ENCODE measurements at places on chromosomes 4 and X. TPM values are rescaled to one million over a fixed set of nuclear protein-coding genes. Genes with fewer than 3 reads are reported as not detected.

The ASB5 gene
- total RNA-seq, result 0.18 TPM

The LUZP4 gene
- not detected for total RNA-seq

The XG gene
- total RNA-seq, result under 0.01 TPM

DNA sequence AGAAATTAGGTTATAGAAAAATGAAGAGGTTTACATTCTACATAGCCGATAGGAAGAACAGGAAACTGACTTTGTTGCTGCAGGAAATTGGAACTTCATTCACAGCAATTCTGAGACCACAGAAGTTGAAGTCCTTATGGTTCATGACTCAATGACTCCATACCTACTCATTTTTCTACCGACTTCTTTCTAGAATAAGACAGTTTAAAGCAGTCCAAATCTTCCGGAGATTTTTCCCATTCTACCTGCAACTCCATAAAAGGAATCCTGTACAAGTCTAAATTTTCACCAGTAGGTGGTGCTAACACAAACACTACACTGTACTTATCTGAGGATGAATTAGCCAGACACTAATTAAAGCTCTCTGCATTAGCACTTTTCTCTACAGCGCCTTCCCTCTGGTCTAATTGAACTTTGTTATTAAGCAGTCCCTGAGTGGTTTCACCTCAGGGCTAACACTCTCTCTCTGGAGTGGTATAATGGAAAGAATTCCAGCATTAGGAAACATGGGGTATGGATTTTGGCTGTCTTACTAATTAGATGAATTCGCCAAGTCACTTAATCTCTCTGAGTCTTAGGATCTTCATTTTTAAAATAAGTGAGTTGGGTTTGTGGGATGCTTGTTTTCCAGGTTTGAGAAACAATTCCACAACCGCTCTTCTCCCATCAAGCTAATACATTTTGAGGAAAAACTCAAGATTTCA is 167.9 kb downstream of the SMIM20 start:
- DNase-seq, result peak; percentile 52

DNA sequence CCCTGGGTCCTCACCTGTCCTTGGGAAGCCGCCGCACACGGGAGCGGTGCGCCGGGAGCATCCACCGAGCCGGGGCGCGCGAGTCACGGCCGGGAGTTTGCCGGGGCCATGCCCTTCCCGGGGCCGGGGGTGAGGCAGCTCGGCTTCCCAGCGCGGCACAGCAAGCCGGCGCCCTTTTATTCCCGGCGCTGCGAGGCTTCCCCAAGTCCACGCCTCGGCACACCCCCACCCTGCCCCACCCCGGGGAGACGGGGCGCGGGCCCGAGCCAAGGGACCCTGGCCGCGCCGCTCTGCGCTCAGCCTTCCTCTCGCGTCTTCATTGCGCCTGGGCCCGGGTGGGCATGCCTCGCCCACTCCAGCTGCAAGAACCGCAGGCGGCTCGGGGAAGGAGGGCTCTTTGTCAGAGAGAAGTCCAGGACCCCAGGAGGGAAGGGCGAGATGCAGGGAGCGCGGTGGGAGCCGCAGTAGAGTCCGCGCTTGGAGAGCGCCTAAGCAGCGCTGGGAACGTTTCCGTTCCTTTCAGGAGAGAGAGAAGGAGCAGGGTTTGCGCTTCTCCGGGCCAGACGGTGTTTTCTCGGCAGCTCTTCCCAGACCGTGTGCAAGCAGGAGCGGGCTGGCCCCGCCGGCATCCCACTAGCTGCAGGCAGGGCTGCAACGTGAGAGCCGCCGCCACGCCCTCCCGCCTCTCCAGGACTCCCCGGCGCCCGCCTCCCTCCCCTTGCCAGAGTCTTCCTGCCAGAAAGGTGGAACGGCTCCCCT is at the start of gene MXRA5:
Gene MXRA5, minus strand, starts transcription at position 152 of the 759 bp plus-strand sequence. CDS start 2,819 bp downstream, outside the sequence.
- peak; percentile 11 for DNase-seq

The LDB2 gene
- total RNA-seq, result 92.8 TPM

- DNase-seq, result no peak
Measured at GRCh38 chr4:48944252-48944651, 37.7 kb upstream of the OCIAD2 start.

DNA sequence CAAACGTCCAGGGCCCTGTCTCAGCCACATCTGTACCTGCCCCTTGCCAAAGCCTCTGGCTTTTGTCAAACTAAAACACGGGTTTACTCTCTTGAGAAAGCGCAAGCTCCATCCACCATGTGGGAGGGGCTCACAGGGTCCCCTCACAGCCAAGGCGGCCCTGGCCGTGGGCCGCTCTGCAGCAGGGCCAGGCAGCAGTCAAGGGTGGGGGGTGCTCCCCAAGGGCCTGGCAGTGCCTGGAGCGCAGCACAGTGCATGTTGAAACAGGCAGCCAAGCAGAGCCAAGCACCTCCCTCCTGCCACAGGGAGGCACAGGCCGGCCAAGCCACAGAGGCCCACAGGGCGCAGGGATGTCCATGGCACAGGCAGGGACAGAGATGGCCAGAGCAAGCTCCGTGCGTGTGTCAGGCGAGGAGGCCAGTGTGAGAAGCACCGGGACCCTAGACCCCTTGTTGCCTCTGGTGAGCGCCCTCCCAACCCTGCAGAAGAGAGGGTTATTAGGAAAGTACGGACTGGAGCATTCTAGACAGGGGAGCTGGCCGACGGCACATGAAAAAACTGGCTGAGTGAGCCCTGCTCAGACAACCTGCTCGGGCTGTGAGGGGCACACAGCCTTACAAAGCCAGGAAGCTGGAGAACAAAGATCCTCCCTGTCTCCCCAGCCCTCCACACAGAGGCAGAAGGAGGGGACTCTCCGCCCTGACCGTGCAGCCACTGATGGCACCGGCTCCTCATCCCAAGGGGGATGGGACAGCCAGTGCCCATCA is 39.0 kb downstream of the FAM53A start:
- DNase-seq, result no peak

- DNase-seq, result no peak
Measured at GRCh38 chr4:169902658-169903345, 123.4 kb downstream of the MFAP3L start.

The POU4F2 gene
- total RNA-seq, result not detected

DNA sequence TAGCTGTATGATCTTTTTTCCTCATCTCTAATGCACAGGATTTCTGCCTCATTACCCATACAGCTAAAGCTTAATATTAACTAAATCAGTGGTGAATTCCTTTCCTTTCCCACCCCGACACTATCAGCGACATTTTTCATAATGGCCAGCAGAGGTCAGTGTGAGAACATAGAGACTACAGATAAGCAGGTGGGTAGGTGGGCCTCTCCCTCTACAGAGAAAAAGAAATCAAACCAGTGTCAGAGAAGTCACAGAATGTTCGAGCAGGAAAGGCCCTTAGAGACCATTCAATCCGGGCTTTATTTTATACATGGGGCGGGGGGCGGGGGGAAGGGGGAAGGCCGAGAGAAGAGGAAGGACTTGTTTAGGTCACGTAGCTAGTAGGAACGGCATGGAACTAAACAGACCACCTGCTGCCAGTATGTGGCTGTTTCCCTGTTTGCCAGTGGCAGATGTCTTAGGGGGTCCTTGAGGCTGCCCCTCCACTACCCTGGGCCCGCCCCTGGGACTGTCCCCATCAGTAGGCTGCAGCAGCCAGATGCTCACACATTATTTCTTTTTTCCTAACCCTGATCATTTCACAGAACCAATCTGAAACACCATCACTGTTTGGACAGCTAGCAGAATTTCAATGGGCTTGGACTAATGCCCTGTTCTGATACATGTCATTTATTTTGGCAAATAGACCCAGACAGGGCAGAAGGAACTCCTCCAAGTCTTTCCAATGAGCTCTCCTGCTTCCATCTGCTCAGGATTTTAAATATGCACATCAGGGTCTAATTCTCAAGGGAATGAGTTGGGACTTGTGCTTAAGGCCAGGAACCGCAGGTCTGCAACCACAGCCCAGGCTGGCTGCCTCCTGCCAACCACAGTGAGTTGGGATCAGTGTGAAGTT is 133.4 kb downstream of the ATG4A start:
- peak; percentile 31 for DNase-seq

DNA sequence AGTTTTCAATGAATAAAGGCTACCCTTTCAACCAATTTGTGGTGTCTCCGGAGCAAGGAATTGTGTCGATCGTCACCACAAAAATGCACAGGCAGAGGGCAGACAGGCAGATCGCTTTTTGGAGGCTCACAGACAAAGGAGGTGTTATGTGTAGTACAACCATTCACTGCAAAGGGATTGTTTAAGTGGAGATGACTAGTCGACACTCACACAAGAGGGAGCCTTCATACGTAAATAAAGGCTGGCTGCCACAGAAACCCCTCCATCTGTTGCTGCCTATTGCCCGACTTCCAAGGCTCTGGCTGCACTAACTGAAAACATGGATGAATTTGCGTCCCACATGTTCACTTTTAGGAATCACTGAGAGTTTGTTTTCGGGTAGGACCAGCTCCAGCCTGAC is 281.1 kb downstream of the NKX6-1 start:
- no peak for DNase-seq

GRCh38 chrX:150544222-150544787 is 24.1 kb upstream of the MTM1 start:
- DNase-seq, result no peak

GRCh38 chr4:108149588-108150380 is 18.9 kb downstream of the LEF1 start:
- no peak for DNase-seq

DNA sequence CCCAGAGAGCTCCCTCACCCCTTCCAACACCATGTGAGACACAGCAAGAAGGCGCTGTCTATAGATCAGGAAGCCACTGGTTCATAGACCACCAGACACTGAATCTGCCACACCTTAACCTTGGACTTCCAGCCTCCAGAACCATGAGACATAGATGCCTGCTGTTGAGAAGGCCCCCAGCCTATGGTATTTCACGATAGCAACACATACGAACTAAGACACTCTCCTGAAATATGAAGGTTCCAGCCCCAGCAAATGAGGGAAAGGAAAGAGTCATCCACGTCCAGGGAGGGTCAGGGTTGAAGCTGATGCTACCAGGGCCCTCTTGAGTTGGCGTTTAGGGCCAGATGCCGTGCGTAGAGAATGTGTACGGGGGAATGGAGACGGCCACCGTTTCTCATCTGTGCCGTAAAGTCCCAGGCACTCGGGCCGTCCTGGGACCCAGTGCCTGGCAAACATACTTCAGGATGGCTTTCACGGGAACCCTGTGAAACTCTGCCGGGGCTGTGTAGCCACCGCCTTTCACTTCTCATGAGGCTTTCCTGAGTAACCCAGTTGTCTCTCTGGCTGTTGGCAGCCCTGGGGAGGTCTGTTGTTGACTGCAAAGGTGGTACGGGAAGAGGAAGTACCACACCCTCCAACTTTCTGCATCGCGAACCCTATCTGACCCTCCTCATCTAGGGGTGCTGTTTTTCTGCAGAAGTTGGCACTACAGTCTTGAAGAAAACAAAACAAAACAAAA is 17.7 kb upstream of the P2RY8 start:
- DNase-seq, result no peak

- peak; percentile 22 for DNase-seq
Measured at GRCh38 chrX:130836447-130836846, 66.6 kb downstream of the ENOX2 start.

The CPLX1 gene
- total RNA-seq, result not detected

DNA sequence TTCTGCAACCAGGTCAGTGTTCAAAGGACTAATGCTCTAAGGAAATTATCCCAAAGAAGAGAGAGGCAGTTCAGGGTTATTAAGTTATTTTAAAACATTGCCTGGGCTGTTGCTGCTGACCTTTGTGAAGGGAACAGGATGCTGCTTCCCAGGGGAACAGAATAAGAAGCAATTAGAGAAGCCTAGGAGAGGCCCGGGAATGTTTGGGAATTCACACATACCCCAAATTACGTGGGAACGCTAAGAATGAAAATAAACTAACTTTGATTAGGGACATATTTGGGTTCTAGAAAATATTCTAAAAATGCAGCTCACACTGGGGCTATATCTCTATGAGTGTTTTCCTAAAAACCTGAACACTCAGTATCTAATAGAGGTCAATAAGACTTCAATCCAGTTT is 243.1 kb upstream of the FTHL17 start:
- peak; percentile 52 for DNase-seq

DNA sequence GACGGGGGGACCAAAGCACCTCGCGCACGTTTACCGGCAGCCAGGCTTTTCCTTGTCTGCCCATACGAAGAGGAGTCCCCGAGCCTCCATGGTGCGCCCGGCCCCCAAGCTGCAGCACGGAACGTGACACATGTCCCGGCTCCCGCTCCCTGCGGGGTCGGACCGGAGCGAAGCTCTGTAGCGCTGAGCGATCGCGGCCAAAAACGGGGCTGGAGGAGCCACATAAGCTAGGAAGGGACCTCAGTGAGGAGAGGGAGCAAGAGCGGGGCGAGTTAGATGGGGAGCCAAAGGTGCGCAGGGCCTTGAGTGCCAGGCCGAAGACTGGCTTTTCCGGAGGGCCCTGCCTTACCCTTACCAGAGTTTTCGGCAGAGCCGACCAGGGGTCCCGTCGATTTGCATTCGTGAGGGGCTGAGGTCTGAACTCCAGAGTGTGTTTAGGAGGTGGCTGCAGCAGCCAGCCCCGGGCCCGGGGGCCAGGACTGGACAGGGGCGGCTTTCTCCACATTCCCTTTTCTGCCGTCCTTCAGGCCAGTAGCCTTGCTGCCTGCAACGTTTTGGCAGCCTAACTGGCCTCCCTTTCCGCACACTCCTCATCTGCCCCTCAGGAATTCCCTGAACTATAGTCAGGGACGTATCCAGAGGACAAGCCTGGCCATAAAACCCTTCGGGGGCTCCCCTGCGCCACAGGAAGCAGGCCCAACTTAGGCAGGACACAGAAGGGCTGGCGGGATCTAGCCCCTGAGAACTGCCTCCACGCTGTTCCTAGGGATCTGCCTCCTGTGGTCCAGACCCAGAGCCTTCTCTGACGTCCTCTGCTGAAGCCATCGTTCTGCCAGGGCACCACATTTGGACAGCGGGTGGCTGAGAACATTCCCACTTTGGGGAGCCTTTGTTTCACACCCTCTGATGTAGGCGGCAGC is 689 bp downstream of the SSR4 start:
- DNase-seq, result no peak

DNA sequence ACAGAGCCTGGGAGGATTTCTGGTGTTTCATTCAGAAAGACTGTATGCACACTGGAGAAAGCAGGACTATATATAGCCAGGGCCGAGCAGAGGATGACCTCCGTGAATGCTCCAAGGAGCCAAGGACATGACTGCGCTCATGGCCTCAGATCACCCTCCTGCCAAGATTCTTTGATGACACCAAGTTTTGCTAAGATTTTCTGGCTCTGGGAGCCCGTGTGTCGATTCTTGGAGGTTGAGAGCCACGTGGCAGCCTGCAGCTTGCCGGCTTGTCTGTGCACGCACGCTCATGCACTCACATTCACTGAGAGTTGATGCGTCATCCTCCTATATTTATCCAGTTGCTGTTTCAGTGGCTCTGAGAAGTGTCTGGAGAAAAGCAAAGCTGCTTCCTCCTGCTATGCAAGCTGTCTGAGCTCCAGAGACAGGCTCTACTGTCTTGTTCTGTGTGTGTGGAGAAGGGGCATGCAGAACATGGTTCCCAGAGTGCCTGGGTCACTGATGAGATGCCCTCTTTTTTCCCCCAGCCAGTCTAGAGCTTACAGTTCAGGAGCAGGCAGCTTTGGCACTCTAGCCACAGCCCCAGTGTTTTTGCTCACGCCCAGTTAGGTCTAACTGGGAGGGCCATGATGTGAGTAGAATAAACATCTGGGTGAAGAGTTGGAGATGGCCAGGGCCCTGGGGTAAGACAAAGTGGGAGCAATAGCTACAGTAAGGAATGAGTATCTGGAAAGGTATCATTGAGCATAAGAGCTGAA is 64.9 kb upstream of the SCOC start:
- DNase-seq, result peak; percentile 98

Measured in IMR-90 (cell line).